ENCODE measurements at places on chromosomes 4 and X. TPM values are rescaled to one million over a fixed set of nuclear protein-coding genes. Genes with fewer than 3 reads are reported as not detected.

DNA sequence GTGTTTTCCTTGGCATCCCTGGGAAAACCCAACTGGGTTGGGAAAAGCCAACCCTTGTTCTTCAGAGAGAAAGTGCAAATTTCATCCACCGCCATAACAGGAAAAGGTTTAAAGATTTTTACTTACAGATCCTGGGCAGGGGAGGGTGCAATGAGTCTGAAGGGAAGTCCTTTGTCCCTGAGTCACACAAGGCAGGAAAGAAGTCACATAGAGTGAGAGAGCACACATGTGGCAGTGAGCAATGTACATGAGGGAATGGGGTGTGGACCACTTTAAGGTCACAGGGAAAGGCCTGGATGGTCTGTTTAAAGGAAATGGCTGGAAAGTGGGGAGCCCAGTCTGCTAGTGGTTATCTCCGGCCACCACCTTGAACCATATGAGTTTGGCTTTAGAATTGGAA is 248.9 kb downstream of the HS3ST1 start:
- no peak for DNase-seq

GPRIN3 gene
- 2.2 TPM for total RNA-seq

DNA sequence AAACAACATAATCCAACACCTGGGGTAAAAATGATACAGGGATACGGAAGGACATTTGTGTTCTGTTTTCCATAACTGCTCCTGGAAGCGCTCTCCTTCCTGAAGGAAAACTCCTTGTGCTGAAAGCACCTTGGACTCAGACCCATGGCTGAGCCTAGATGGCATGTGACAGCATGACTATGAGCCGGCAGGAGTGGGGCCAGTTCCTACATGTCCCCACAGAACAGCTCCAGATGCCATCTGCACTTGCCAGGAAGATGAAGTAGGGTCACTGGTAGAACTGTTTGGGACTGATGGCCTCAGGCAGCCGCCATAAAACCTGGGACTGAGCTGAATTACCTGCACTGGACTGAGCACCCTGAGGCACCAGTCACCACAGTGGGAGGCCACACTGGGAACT is 56.0 kb upstream of the BCLAF3 start:
- no peak for DNase-seq

ASB12 gene
- total RNA-seq: not detected

- no peak for DNase-seq
These were observed 159.0 kb upstream of the CXCL13 start for GRCh38 chr4:77446601-77447000.

DNA sequence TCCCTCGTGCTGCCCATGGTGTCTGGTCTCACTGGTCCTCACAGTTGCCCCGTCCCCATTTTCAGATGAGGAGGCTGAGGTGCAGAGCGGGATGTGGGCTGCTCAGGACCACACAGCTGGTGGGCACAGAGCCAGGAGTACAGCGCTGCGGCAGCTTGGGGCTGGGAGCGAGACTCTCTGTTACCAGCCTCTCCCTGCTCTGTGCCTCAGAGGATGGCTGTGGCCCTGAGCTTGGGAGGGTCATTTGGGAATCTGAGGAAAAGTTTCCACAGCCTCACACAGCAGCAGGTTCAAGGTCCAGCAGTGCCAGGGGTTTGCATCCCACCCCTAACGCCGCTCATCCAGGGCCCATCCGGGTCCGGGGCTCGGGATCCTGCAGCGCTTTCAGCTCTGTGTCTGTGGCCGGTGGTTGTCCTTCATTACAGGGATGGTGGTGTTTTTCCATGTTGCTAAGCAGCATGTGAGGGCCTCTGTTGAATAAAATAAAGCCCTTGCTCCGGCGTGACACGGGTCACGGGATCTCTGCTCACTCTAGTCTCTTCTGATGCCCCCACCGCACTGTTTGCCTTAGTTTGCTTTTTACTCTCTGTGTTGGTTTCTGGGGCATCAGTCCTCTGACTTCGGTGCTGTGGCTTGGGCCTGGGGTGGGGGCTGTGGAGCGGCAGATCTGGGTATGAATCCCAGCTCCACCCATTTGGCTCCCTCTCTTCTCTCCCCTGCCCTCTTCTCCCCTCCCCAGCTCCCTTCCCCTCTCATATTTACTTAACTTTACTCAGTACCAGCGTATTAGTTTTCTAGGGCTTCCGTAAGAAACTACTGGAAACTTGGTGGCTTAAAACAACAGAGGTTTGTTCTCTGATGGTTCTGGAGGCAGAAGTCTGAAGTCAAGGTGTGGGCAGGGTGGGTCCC is 6.5 kb downstream of the WFS1 start:
- DNase-seq: no peak

GAB3 gene
- 6.2 TPM for total RNA-seq

DNA sequence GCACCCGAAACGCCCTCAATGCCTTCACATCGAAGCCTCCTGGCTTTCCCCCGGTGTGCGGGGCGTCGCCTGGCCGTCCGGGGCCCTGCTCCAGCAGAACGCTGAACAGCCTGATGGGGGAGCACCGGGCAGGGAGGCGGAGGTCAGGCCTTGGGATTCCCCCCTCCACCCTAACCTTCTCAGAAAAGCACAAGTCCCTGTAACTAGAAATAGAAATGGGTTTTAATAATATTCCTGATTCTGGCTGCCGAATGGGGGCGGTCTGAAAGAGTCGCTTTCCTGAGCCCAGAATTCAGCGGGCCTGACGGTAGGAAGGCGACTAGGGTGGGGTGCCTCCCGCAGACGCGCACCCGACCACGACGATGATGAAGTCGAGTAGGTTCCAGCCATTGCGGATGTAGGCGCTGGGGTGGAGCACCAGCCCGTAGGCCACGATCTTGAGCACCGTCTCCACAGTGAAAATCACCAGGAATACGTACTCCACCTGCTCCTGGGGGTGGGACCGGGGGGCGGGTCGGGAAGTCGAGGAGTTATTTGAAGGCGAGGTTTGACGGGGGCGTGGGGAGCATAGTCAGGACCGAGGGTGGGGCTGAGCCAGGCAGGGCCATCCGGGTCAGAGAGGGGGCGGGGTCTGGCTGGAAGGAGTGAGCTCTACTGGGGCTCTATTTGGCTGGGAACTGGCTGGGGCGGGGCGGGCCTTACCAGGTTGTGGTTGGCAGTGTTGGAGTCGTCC is 2.5 kb downstream of the CACNA1F start:
- no peak for DNase-seq

- no peak for DNase-seq
These were observed 72.5 kb downstream of the CNGA2 start for GRCh38 chrX:151806967-151807540.

DNA sequence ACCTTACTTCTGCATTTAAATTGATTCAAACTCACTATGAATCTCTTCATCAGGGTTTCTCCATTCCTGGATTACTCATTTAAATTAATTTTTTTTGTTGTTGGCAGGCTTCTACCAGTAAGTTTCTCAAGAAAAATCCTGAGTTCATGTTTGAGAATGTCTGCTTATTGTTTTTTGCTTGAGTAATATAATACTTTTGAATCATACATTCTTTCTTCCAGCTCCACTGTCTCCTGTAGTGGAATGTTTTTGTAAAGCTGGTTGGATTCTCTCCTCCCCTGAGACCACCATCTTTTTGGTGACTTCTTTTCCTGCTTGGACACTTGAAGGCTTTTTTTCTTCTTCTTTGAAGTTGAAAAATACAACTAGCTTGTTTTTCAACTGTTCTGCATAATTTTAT is 4.3 kb upstream of the MID1IP1 start:
- DNase-seq: no peak

DNA sequence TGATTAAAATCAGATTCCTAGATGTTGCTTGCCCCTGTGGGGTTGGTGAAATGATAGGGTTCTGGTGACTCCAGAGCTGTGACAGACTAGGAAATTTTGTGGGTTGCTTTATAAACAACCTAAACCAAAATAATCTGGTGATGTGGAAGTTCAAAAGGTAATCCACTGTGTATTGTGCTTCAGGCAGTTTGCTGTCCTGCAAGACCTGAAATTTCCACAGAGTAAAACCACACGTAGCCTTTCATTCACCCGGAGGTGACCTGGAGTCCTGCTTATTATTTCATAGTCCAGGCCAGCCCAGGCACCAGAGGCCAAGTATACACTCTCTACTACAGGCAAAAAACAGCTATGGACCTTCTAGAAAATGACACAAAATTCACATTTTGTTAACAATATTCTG is 114.6 kb upstream of the CBR4 start:
- DNase-seq: no peak

DNA sequence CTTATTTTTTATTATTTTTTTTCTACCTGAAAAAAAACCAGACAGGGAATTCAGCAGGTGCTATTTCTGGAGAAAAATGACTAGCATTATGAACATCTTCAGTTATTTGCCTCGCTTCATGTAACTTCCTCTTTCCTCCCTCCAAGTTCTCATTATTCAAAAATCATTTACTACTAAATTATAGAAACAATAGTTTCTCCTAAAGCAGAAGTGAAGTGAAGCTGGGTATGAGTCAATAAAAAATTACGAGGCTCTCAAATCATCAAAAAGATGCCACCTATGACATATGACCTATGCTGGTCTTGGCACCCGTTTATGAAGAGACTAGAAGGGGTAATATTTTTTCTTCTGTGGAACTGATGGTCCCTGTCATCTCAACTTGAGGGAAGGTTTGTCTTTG is 145.0 kb upstream of the AADAT start:
- DNase-seq: no peak

KIT gene
- total RNA-seq: 39.7 TPM

MTNR1A gene
- not detected for total RNA-seq

ABLIM2 gene
- 0.30 TPM for total RNA-seq

- no peak for DNase-seq
These were observed 29.9 kb downstream of the RNF175 start for GRCh38 chr4:153729895-153730294.

INTU gene
- total RNA-seq: 4.3 TPM

Measured in endothelial cell of umbilical vein (primary cell).